ENCODE measurements at places on chromosomes 2 and 18.

DNA sequence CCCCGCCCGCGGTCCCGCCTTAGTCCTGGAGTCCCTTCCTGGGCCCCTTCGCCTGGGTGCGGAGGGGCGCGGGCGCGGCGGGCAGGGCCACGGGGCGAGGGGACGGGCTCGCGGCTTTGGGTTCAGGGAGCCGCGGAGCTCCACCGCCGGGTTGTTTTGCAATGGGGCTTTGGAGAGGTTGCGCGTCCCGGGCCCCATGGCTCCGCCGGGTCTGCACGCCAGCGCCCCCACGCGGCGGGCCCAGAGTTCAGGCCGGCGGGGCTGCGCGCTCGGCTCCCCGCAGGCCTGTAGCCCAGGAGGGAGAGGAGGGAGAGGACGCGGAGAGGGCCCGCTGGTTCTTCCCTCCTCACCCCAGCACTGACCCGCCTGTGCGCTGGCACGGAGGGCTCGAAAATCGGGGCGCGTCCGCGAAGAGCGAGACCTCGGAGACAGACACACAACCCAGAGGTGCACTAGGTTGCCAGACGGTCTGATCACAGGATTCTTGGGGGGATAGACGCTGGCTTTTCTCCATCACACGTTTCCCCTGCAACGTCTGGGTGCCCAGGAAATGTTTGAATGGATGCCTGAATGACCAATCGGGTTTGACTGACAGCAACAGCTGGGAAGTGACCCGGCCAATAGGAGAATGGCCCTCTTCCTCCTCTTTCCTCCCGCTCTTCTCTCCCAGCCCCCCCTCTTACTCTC lies 4.9 kb upstream of the SIX2 start:
- peak; percentile 71 for DNase-seq

GRCh38 chr2:66987733-66988132 lies 409.4 kb upstream of the ETAA1 start:
- no peak for DNase-seq

DNA sequence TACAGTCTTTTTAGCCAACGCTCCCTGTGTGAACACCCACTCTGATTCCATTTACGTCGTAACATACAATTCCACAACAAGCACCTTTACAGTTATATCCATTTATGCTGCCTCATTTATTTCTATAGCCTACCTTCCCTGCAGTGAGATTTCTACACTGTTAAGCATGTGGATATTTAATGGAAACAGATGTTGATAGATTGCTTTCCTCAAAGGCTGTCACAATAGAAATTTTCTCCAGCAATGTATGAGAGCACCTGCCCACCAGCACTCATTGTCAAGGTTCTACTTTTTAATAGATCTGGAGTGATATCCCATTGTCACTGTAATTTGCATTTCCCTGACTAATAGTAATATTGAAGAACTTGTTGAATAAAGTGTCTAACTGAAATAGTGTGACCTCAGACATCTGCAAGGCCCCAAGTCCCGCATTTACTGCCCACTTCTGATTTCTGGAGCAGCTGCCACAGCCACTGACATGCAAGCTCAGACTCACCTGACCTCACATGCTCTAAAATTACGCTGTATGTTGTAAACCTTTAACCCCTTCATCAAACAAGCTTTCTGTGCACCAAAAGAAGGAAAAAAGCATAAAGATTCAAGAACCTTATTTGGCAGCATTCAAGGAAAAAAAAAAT lies 295.1 kb downstream of the CNTNAP5 start:
- no peak for DNase-seq

DNA sequence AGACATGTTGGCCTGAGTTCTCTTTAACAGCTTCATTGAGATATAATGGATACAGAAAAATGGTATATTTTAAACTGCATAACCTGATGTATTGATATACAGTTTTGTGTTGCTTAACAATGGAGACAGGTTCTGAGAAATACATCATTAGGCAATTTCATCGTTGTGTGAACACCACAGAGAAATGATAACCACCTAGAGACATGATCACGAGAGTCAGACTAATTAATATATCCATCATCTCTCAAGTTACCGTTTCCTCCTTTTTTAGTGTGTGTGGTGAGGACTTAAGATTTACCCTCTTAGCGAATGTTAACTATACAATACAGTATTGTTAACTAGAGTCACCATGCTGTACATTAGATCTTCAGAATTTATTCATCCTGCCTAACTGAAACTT lies 178.1 kb downstream of the FMNL2 start:
- DNase-seq, result no peak

- DNase-seq, result peak; percentile 18
These were observed 58.6 kb upstream of the OTOF start for GRCh38 chr2:26536371-26537068.

DNA sequence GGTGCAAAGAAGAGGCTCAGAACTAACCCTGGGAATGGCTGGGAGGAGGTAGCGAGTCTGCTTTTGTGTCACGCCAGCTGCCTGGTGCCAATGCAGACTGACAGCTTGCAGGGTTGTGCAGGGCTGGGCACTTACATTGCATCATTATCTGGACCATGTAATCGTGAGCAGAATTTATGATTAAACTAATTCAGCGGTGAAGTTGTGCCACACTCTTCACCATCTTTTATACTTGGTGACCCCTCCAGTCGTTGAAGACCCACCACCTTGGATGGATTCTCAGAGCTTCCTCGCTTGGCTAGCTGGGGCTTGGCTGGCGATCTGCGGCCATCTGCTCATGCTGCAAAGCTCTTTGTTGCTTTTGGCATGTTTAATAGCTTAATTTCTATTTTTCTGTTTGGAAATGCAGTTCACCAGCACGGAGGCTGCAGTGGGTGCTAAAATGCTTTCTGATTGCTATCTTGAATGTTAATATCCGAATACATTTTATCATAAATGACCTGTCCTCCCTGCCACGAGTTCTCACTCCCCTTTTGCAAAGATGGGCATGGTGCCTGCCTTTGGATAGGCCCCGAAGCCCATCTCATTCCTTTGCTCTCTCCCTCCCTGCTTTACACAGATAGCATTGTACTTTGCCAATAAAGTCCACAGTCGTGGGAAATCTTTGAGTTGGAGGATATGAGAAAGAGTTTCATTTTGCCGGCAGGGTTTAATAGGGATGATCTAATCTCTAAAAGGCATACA lies 188.2 kb downstream of the PRKCE start:
- no peak for DNase-seq

DNA sequence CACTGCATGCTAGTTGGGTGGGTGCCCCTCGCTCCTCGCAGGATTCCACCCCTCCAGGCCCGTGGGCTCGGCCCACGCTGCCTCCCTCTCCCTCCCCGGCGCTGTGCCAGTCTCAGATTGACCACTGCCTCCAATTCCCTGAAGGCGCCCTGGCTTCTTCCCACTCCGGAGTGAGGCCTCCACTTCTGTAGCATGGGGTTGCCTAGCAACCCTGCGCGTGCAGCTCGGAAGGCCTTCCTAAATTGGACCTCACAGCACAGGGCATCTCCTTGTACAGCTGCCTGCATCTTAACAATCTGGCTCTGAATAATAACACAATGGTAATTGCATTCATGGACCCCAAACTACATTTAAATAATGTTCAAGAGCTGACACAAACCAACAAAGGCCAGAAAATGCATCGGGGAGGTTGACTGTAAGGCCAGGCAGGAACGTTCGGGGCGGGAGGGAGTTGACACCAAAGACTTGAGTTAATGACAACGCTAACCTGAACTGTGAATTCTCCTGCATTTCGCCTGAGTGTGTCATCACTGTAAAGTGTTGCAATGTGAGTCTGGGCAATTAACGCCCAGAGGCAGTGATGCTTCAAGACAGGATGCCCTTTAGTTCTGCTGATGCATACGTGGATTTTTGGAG lies 222.9 kb downstream of the ZBTB7C start:
- DNase-seq, result peak; percentile 72

DNA sequence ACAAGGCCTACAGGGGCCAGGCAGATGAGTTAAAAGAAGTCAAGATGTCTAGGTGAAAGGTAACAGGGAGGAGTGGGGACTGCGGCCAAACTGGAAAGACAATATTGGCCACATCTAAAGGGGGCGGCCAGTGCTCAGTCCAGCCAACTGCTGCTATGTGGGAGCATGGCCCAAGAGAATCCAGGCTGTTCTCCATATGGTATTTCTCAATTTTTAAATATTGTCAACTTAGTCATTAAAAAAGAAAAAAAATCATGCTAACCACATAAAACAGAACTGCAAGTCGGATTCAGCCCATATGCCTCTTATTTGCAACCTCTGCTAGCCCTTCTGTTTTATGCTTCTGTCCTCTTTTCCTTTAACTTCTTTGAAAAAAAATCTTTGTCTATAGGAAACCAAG lies 14.8 kb downstream of the TRABD2A start:
- no peak for DNase-seq

- DNase-seq, result no peak
These were observed 93.8 kb upstream of the COPS8 start for GRCh38 chr2:236991874-236992273.

- DNase-seq, result no peak
These were observed 313.9 kb downstream of the CELF4 start for GRCh38 chr18:37251679-37252078.

DNA sequence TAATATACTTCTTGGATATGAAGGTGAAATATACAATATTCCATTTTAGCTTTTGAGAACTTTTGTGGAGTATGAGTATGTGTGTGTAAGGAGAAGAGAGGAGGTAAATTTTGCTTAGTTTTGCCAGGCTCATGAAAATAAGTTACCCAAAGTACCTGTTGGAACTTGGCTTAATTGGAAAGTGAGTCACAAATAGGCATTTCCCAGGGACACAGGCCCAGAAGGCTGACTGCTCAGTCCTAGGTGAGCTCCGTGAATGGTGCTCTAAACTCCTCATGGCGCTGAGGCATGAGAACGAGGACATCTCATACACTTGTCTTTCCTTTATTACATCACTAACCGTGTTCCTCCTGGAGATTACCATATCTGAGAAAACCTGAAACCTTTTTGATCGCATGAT lies 148.5 kb upstream of the RAB12 start:
- DNase-seq, result no peak

DNA sequence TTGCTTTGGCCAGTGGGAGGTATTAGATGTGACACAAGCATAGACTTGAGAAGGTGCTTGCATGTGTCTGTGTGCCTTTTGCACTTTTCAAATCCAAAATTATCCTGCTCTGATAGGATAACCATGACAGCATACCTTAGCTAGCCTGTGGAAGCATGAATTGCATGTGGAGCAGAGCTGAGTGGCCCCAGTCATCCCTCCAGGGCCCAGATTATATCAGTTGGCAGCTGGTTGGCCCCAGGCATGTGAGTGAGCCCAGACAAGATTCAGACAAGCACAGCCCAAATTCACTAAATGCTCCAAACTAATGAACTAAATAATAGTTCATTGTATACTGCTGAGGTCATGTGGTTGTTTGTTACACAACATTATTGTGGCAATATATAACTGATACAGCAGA lies 18.8 kb downstream of the TACR1 start:
- DNase-seq, result no peak

- no peak for DNase-seq
These were observed 113.2 kb downstream of the MARCHF4 start for GRCh38 chr2:216259081-216259480.

- no peak for DNase-seq
These were observed 33.2 kb downstream of the SLC38A11 start for GRCh38 chr2:164922134-164922533.

GRCh38 chr2:227351639-227352038 lies 26.6 kb downstream of the MFF start:
- no peak for DNase-seq

- DNase-seq, result no peak
These were observed 751.2 kb downstream of the SATB2 start for GRCh38 chr2:198706476-198707082.

DNA sequence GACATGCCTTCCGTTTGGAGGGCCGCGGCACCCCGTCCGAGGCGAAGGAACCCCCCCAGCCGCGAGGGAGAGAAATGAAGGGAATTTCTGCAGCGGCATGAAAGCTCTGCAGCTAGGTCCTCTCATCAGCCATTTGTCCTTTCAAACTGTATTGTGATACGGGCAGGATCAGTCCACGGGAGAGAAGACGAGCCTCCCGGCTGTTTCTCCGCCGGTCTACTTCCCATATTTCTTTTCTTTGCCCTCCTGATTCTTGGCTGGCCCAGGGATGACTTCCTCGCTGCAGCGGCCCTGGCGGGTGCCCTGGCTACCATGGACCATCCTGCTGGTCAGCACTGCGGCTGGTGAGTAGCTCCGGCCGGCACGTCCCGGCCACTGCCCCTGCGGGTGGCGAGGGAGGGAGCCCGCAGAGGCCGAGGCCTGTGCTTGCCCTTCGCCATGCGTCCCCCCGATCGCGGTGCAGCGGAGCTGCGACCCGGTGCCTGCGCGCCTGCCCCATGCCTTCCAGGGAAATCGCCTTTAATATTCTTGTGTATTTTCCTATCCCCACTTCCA lies 1.2 kb downstream of the BMPR2 start:
- peak; percentile 59 for DNase-seq

GRCh38 chr2:238487652-238488346 lies 61.1 kb downstream of the ASB1 start:
- no peak for DNase-seq

DNA sequence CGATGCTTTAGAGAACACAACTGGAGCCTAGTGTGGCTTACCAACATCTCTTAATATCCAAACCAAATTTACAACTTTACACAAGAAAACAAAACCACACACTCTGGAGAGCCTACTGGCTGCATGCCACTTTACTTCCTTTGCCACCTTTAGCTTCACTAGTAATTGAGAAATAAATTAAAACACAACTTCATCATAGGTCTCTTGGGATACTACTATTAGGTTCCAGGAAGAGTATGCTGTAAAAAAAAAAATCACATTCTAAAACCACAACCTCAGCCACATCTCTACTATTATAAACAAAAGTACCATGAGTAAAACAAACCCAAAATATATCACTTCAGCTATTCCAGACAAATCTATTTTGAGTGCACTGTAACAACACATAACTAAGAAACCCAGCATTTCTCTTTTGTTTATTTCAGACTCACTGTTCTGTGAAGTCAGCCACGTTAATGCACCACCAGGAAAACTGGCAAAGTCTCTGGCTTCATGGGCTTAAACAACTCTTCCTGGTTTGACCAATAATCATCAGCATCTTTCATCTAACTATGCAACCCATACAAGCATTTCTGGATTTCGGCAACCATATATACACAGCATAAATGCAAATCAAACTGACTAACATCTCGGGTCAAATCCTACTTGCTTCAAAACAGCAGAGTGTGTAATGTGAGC lies 59.1 kb downstream of the REV1 start:
- DNase-seq, result no peak

GRCh38 chr2:127134235-127134634 lies 27.3 kb upstream of the BIN1 start:
- no peak for DNase-seq
